ENCODE measurements at places on chromosomes 6 and 20.
A peak's percentile ranks its signal among the peaks of the same experiment; 100 is the strongest.

DNA sequence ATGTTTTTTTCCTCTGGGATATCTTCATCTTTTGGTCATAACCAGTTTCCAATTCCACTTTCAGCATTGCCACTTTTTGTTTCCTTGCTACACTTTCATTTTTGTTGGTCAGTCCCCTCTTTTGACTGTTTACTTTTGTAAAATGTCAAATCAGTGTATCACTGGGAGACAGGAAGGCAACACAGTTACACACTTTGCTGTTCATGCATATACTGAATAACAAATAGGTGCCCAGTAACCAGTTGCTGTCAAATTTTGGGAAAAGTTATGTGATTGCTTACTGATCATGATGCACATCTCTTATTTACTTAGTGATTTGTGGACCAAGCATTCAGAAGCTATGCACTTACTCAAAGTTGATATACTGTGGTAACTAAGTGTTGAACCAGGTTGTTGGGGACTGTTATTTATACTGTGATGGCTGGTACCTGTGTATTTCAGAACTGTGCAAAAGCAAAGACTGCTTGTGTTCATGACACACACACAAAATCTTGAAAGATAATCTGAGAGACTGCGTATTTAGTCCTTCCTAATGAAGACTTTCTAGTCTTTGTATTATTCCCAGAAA lies 41.0 kb downstream of the ZNF292 start:
- no peak for DNase-seq

GRCh38 chr6:1618311-1619097 lies 8.8 kb downstream of the FOXC1 start:
- no peak for DNase-seq

GRCh38 chr6:137005073-137005472 lies 39.7 kb downstream of the IL20RA start:
- DNase-seq: no peak

- no peak for DNase-seq
These were observed 57.4 kb upstream of the EDN3 start for GRCh38 chr20:59242714-59243626.

- DNase-seq: no peak
These were observed 142.0 kb downstream of the FAM83B start for GRCh38 chr6:54988576-54988975.

DNA sequence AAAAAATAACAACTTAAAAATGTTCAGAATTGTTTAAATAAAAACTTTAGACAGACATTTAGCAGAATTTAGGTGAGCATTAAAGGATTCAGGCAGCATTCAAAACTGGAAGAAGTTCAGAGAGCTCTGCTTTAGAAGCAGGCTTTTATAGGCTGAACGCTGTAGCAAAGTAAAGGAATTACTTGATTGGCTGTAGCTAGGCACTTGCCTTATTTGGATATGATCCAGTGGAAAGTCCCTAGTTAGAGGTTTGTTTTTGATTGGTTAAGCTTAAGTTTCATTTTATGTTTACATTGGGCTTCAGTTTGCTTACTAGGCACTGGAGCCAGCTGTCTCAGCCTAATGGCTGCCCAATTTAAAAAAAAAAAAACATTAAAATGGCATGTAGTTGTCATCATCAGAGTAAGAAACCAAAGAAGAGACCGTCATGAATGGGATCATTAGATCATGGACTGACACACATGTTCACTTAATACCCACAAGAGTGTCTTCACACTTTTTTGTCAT lies 65.1 kb downstream of the CBFA2T2 start:
- no peak for DNase-seq

DNA sequence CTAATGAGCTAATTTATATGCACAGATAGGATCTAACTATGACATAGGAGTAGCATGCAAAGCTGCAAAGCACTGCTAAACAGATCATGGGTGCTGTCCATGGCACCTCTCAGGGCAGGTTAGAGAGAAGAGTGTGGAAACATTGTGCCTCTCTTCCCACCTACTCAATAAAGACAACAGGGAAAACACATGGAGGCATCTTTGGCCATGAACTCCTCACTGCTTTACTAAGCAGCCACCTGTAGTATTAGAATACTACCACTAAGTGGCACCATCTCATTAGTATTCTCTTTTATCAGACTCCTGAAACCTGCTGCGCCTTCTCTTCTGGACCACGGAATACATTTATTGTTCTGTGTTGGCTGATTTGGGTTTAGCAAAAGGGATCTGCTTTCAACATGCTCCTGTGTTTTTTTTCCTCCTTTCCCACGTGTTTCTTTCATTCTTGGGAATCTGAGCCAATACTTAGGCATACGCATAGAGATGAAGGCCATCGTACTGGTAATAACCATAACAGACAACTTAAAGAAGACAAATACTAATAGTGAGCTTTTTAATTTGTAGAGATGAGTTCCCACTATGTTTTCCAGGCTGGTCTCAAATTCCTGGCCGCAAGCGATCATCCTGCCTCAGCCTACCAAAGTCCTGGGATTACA lies 9.4 kb upstream of the HDDC2 start:
- DNase-seq: peak; percentile 72

GRCh38 chr6:160899671-160900430 lies 91.7 kb upstream of the MAP3K4 start:
- DNase-seq: no peak

DNA sequence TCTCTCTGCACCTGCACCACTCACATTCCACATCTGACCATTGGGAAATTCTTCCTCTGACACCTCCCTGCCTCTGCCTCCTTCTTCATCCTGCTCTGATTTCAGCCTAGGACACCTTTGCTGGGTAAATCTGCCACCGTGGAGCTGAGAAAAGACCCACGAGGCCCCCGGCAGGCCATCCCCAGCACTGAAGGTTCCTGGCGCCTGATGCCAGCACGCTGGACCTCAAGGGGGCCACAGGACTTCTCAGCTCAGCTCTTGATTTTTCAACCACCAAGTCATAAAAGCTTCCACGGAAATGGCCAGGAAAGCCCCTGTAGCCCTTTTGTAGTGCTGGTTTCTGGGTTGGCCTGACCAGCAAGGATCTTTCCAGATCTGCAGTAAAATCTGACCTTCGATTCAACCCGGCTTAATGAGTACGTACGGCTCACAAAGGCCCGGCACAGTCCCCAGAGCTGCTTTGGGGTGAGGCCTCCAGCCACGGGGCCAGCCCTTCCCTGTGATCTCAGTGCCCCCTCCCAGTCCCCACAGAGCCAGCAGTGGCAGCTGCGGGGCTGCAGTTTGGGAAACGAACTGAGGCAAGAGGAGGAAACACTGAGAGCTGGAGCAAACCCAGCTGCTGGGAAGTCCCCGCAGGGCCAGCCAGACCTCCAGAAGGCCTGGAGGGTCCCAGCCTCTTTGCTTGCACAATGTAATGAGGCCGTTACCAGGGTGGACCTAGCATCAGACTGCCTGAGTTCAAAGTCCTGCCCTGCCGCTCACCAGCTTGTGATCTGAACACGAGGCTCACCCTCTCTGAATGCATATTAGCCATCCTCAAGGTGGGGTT lies 157.5 kb downstream of the BMP7 start:
- DNase-seq: no peak

- no peak for DNase-seq
These were observed 297.3 kb upstream of the FLRT3 start for GRCh38 chr20:14634665-14635064.

DNA sequence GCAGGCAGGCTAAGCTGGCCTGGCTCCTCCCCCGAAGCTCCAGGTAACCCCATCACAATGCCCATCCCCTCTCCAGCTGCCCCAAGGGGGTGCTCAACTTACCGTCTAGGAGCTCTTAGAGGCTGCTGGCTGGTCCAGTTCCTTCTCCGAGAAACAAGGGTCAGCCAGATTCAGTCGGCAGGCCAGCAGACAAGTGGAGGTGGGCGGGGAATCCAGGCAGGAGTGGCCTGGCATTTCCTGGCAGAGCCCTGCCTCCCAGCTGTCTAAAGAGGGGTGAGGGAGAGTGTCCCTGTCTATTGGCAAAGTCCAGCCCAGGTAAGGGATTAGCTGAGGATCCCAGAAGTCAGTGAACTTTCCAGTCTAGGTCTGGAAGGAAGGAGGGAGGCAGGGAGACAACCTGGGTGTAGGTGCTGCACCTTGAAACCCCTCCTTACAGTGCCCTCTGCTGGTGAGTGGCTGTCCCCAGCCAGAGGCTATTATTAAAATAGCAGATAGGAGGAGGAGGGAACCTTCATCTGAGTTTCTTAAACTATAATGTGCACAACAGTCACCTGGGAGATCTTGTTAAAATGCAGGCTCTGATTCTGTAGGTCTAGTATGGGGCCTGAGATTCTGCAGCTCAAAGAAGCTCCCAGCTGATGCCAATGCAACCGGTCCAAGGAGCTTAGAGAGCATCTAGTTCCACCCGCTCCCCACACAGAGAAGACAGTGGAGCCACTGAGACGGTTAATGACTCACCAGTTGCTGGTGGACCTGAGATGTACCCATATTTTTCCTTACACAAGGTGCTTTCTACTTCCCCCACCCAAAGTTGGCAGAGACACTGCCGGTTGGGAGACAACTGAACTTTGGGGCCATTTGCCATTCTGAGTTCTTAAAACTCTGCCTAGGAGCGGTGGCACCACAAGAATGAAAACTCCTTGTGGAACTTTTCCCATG lies at the start of gene UNC5CL:
Gene UNC5CL, minus strand, starts transcription at position 162 of the 939 bp plus-strand sequence. CDS start 4,147 bp downstream, outside the sequence.
- no peak for DNase-seq

GRCh38 chr6:131551902-131552301 lies 21.1 kb upstream of the ARG1 start:
- DNase-seq: peak; percentile 65

GRCh38 chr6:19413323-19413722 lies 423.8 kb upstream of the ID4 start:
- DNase-seq: no peak

DNA sequence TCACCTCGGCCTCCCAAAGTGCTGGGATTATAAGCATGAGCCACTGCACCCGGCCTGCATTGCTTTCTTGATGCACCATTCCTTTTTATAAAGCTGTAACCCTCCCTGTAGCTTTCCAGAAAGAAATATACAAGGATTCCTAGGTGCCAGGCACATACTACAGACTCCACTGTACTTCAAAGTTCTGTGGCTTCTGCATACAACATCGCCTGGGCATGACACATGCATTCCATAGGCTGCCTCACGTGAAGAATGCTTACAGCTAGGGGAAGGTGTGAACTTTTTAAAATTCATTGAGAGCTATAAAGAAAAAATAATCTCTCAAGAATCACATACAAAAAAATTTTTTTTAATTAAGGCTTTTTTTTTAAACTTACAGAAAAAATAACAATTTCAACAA lies 50.2 kb downstream of the TRAM2 start:
- no peak for DNase-seq

DNA sequence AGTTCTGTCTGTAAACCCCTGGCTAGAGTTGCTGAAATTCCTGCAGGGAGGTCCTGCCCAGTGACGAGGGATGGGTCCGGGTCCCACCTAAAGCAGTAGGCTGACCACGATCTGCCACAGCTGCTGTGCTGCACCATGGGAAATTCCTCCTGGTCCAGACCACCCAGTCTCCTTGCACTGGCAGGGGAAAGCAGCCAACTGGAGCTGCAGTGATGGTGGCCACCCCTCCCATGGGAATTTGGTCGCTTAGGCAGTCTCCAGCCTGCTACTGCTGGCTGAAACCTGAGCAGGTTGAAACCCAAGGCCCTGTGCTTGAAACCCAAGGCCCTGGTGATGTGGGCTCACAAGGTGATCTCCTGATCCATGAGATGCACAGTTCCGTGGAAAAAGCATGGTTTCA lies 23.9 kb upstream of the MOXD1 start:
- DNase-seq: no peak

DNA sequence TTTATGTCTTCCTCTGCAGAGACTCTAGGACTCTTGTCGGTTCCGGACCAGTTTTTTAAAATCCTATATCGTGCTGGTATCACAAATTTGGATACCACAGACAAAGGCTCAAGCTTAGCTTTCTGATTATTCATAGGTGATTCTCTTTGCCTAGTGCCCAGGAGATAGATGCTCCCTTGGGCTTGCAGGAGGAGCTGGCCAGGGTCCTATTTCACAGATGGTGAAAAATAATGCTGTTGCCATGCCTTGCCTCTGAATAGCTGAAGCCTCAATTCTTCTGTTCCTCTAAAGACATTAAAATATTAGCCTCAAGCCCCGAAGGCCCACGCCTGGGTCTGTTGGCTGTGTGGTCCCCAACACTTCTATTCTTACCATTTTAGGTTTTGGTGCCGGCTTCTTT lies 123.9 kb upstream of the BACH2 start:
- DNase-seq: no peak

- no peak for DNase-seq
These were observed 48.2 kb downstream of the GMDS start for GRCh38 chr6:2197177-2197671.

- DNase-seq: no peak
These were observed 139.9 kb upstream of the PMEPA1 start for GRCh38 chr20:57849521-57850215.

DNA sequence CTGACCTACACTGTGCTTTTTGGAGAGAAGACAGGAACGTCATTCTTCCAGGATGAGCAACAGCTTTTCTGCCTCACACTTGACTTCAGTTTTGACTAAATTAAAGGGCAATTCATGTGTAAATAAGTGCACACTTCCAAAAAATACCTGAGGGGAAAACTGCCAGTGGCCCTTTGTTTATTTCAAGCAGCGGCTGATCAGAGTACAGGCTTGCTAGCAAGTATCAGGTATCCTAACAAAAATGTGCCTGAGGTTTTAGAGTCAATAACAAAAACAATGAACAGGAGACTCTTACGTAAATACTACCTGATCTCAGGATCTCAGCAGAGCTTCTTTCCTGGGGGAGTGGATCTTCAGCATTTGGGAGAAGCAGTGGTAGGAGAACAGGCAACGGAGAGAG lies 12.4 kb downstream of the LY86 start:
- DNase-seq: no peak

DNA sequence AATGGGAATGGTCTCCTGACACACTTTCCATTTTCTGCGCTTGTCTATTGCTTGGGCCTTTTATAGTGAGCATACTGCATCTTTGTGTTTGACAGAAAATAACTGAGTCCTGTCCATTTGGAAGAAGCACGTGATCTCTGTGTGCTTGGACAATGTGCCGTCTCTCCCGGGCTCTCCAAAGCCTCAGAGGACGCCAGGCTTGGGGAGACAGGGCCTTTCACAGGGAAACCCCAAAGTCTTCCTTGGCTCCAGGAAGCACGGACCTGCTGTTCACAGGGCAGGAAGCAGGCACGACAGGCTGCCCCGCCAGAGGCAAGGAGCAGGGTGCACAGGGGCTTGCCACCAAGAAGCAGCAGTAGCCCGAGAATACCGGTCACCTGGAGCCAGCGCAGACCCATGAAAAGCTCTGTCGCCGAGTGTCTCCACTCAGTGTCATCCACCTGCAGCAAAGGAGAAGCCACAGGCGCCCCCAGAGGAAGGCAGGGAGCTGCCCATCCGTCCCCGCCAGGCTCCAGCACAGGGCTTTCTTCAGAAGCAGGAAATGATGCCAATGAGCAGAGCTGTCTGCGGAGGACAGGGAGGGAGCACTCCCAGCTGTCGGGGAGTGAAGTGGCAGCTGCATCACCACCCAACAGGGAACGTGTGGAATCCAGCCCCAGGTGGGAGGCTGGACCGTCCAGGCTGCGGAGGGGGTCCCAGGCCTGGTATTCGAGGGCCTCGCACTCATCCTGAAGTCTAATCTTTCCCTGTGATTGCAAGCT lies 135.1 kb downstream of the AGPAT4 start:
- DNase-seq: peak; percentile 23

GRCh38 chr6:30238178-30238795 lies 25.1 kb upstream of the TRIM26 start:
- DNase-seq: no peak

- no peak for DNase-seq
These were observed 59.6 kb upstream of the ZFP64 start for GRCh38 chr20:52251136-52251700.

Measured in brain (organoid and tissue), 16 donors.